Smooth muscle cell of the pulmonary artery (primary cell): ENCODE measurements at places on chromosomes 5 and 9. TPM values are rescaled to one million over a fixed set of nuclear protein-coding genes. Genes with fewer than 3 reads are reported as not detected.

The INSL6 gene
- not detected in 2 replicates for total RNA-seq

The POU5F2 gene
- total RNA-seq: 1.1 and 1.2 TPM in 2 replicates

The CARD9 gene
- total RNA-seq: 0.85 and 3.1 TPM in 2 replicates

The SOWAHA gene
- under 0.01 TPM in 1 of 2 replicates, not detected in the other for total RNA-seq

The LRRTM2 gene
- 0.46 and 0.63 TPM in 2 replicates for total RNA-seq

The KIF12 gene
- total RNA-seq: not detected in 2 replicates

The LCP2 gene
- total RNA-seq: not detected in 2 replicates

The WDR38 gene
- not detected in 2 replicates for total RNA-seq

The ZDHHC11 gene
- total RNA-seq: 2.9 and 10.4 TPM in 2 replicates

The ADAMTS2 gene
- total RNA-seq: 32.5 and 155 TPM in 2 replicates

The TNC gene
- 364 and 368 TPM in 2 replicates for total RNA-seq

The ZBED3 gene
- total RNA-seq: 0.52 and 2.3 TPM in 2 replicates

The WNK2 gene
- not detected in 2 replicates for total RNA-seq

The NRG2 gene
- 0.98 and 1.6 TPM in 2 replicates for total RNA-seq
